ENCODE measurements at places on chromosomes 3 and 15.

- DNase-seq = no peak
These were observed 561.8 kb downstream of the MCTP2 start for GRCh38 chr15:94793207-94793606.

DNA sequence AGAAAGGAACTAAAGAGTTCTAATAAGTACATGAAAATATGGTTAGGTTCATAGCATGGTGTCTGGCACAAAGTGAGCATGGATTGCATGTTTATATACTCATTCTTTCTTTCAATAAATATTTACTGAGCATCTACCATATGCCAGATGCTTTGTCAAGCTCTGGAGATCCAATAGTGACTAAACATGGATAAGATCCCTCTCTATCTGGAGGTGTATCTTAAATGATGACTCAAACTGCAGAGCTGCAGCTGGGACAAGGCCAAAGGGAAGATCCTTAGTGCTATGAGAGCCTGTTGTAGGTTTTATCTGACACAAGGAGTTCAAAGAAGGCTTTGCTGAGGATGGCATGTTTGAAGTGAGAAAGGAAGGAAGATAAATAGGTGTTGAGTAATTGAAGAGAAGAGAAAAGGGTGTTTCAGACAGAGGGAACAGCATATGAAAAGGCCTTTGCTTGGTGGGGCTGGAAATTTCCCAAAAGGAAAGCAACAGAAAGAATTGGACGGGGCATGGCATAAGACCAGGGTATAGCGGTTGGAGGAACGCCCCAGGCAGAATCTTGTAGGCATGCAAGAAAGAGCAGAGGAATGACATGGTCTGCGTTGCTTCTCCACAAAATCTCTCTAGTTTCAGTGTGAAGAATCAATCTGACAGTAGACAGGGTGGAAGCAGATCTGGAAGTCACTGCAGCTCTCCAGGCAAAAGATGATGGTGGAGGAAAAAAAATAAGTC, 239.9 kb upstream of the LRTM1 start:
- DNase-seq = no peak

- DNase-seq = no peak
These were observed 24.1 kb downstream of the CTDSPL start for GRCh38 chr3:37885814-37886213.

DNA sequence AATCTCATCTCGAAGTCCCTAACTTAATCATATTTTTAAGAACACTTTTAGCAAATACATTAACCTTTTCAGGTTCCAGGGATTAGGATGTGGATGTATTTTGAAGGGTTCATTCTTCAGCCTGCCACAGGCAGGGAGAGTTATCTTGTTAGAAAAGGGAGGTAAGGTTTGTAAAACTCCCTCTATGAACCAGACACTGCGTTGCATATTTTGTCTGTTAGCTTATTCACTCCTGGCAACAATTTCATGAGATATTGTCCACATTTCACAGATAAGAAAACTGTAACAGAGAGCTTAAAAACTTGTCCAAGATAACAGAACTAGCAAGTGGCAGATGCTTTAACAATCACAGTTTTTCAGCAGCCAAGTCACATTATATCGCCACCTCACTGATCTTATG, 155.4 kb downstream of the DIPK2A start:
- DNase-seq = no peak

DNA sequence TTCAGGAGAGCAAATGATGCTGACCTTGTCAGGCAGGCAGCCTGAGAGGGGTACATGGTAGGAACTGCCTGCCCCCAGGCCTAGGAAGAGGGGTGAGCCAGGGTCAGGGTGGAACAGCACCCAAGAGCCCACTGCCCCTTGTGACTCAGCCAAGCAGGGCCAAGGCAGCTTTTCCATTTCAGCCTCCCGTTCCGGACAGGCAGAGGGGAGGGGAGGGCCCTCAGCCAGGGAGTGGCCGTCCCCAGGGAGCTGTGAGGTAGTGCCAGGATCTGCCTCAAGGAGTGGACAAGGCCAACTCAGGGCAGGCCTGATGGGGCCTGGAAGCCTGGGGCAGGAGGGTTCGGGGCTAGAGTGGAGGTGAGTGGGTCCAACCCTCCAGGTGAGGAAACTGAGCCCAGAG, 5.1 kb upstream of the ANKRD63 start:
- DNase-seq = no peak

DNA sequence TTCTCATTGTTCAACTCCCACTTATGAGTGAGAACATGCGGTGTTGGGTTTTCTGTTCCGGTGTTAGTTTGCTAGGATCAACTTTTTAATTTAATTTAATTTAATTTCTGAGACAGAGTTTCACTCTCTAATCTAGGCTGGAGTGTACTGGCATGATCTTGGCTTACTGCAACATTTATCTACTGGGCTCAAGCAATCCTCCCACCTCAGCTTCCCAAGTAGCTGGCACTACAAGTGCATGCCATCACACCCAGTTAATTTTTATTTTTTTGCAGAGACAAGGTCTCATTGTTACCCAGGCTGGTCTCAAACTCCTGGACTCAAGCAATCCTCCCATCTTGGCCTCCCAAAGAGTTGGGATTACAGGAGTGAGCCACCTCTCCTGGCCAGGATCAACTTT, 82.7 kb downstream of the GPR156 start:
- DNase-seq = no peak
